ENCODE measurements at places on chromosomes 13 and 19. TPM values are rescaled to one million over a fixed set of nuclear protein-coding genes. Genes with fewer than 3 reads are reported as not detected.

- no peak for DNase-seq
Observed at GRCh38 chr13:105343134-105343806, 1192.2 kb downstream of the EFNB2 start.

DNA sequence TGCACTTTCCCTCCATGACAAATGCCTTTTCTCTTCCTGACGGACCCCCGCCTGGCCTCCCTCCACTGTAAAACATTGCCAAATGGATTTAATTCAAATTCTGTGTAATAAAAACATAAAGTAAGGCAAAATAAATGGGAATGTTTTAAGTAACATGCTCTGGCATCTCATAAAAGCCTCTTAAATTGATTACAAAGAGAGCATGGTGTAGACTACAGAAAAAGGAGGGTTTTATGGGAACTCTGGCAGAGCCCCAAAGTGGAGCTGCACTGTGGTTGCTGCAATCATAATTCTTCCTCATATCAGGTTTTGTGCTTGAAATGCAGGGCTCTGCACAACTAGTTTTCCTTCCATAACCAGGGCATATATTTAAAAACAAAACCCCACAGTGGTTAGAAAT, 44.3 kb upstream of the SIAH3 start:
- DNase-seq = no peak

DNA sequence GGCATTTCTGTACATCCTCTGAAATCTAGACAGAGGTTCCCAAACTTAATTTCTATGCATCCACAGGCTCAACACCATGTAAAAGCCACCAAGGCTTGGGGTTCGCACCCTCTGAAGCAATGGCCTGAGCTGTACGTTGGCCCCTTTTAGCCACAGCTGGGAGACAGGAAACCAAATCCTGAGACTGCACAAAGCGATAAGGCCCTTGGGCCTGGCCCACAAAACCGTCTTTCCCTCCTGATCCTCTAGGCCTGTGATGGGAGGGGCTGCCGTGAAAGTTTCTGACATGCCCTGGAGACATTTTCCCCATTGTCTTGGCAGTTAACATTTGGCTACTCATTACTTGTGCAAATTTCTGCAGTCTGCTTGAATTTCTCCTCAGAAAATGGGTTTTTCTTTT, 766.4 kb downstream of the GPC5 start:
- no peak for DNase-seq

GRCh38 chr13:27954406-27954851, 14.7 kb downstream of the CDX2 start:
- no peak for DNase-seq

DNA sequence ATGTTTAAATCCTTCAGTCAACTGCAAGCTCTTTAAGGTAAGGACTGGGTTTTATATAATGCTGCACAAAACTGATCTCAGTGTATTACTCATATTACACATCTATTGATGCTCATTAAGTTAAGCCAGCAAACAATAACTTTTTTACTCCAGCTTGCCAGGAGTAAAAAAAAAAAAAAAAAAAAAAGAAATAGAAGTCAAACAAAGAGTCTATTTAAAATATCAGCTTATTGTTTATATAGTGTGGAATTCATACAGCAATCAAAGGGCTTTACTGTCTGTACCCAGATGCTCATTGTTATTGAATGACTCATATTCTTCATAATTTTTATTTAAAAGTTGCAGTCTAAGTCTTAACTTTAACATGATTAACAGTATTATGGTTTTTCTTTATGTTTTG, 21.8 kb upstream of the KBTBD7 start:
- no peak for DNase-seq

Gene C19orf85
- total RNA-seq = not detected

- DNase-seq = no peak
Observed at GRCh38 chr19:43552198-43552450, 19.1 kb downstream of the ZNF575 start.

- no peak for DNase-seq
Observed at GRCh38 chr19:32911467-32911866, 41.9 kb upstream of the SLC7A9 start.

- DNase-seq = peak; percentile 18
Observed at GRCh38 chr19:49362048-49362928, at the start of gene TEAD2. Gene TEAD2, minus strand, starts transcription at chr19:49362416. Its CDS starts 2,341 bp downstream, at chr19:49360075.

DNA sequence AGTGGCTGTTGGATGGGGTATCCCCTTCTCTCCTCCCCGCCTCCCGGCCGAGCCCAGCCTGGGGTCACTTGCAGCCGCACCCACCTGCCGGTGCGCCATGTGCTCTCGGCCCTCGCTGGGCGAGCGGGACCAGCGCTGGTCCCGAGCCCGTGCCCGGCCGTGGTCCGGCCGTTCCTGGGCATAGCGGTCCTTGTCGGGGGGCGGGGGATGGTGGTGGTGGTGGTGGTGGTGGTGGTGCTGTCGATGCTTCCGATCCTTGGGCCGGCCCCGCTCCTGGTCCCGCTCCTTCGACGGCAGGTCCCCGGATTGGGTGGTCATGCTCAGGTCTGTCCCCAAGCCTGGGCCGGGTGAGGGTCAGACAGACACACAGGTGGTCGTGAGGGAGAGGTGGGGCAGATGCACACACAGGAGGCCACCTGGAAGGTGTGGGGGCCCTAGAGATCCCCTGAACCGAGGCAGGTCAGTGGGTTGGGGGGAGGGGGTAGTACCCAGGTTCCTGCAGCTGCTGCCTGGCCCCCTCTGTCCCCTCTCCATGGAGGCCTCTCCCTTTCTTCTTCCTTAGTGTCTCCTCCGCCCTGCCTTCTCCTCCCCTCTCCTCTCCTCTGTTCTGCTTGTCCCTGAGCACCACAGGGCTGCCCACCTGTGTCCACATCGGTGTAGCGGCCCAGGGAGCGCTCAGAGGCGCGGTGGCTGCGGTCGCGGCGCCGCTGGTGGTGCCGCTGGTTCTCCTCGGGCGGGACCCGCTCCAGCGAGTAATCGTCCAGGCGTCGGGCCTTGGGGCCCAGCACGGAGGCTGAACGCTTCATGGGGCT, 58.7 kb downstream of the IER2 start:
- no peak for DNase-seq

Gene CALM3
- total RNA-seq = 545 TPM

GRCh38 chr19:58091251-58091995, 6.6 kb downstream of the ZSCAN18 start:
- DNase-seq = no peak

DNA sequence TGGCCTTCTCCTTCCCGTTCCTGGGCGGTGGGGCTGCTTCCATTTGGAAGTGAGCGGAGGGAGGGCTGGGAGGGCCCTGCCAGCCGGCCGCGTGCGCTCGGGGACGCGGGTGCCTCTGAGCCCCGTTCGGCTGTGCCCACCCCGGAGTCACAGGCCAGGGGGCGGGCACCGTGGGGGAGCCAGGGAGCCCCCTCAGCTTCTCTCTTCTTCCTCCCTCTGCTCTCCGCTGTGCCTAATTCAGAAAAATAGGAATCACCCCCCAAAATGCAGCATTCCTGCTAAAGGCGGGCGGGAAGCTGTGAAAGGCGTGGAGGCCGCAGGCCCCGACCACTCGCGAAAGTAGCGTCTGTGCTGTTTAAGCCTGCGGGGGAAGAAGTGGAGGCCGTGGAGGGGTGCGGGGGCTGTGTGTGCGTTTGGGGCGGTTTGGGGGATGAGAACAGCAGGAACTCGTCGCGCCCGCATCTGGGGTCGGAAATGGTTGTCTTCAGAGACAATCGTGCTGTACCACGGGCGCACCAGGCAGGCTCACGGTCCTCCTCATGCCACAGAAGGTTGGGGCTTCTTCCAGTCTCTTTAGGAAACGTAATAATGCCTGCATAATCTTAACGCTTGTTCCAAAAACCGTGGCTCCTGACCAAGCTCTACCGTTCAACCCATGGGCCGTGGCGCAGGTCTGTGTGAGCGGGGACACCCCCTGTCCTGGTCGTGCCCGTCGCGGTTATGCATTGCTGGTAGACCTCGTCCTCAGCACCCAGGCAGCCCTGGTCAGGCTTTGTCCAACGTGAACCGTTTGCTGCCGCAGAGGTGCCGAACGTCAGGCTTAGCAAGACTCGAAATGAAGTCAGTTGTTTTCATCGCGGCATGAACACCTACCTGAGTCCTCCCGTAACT, 110.4 kb upstream of the SOX1 start:
- DNase-seq = no peak

GRCh38 chr19:45526143-45526542, 18.9 kb downstream of the VASP start:
- DNase-seq = peak; percentile 25

DNA sequence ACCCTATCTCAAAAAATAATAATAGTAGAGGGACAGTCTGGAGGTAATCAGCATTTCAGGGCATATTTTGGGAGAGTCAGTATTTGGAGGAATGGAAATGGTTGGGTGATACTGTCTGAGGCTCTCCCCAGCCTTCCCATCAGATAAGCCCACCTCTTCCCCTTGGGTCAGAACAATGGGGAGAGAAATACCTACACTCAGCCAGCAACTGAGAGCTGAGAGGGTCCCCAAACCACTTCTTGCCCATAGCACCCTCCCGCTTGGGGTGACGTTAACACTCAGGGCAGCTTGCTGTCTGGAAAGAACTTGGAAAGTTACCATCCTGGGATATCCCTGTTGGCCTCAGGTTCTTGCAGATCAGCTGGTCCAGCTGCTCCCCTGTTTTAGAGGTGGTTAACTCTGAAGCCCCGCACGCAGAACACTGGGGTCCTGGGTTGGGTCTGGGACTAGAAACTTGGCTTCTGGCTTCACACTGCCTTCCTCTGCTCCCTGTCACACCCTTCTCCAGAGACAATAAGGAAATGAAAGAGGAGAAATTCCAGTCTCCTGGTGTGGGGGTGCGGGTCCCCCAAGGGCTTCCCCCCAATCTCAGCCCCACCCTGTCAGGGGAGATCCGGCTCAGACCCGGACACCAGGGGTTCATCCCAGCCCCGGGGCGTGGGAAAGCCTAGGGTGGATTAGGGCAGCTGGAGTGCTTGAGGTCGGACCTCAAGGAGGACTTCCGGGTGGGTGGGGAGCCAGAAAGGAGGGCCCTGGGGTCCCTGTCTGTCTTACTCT, 2.5 kb downstream of the FOXA3 start:
- DNase-seq = no peak

- no peak for DNase-seq
Observed at GRCh38 chr13:50106559-50106958, 91.3 kb downstream of the KCNRG start.
